ENCODE measurements at places on chromosomes 4 and X. TPM values are rescaled to one million over a fixed set of nuclear protein-coding genes. Genes with fewer than 3 reads are reported as not detected.

DNA sequence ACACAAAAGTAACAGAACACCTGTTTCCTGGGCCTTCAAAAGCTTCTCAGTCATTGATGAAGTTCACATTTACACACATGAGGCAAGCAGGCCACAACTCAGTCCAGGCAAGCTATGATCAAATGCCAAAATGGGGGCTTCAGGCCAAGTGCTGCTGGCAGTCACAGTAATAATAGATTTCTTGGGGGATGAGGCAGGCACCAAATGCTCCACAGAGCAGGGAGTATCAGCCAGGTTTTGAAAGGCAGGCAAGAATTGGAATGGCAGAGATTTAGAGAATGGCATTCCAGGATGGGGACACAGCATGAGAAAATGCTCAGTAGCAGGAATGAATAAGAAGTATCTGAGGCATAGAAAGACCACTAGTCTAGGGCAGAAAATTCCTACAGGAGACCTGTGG, 52.8 kb downstream of the GRIA3 start:
- DNase-seq, result no peak
- no peak overlapping the region for H3K27ac ChIP-seq
- no peaks in the 10 kb centered on the region for H3K4me1 ChIP-seq

The DDX53 gene
- not detected for total RNA-seq

The RTL3 gene
- total RNA-seq, result not detected

DNA sequence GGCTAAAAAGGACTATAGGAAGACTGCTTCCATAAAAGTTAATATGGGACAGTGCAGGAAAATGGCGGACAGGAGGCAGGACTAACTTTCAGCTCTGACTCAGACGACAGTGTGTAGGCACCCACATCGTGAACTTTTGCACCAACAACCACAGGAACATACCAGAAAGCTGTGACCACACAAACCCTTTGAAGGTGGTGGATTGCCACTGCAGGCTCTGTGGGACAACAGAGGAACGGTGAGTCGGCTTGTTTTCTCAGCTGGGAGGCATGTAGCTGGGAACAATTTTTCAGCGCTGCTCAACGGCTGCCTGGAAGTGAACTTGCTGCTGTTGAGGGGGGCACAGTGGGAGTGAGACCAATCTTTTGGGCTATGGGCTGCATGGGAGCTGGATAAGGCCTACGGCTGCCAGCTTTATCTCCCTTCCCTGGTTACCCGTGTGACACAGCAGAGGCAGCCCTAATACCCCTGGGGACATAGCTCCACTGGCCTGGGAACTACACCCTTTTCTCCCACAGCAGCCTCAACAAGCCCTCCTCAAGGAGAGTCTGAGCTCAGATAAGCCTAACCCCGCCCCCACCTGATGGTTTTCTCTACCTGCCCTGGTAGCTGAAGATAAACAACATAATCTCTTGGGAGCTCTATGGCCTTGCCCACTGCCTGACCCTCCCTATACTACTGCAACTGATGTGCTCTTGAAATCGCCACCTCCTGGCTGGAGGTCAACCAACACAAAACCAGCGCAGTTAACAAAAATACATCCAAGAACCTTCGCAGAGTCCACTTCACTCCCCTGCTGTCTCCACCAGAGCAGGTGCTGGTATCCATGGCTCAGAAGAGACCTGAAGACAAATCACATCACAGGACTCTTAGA, 1537.0 kb downstream of the C4orf33 start:
- no peaks in the 10 kb centered on the region for H3K4me1 ChIP-seq
- no peak overlapping the region for H3K27ac ChIP-seq
- H3K36me3 ChIP-seq, result no peaks in the 10 kb centered on the region
- H3K4me3 ChIP-seq, result no peak overlapping the region

GRCh38 chrX:10420134-10420533, 200.3 kb downstream of the MID1 start:
- no peaks in the 10 kb centered on the region for H3K36me3 ChIP-seq
- H3K27me3 ChIP-seq, result no peaks in the 10 kb centered on the region
- no peak for DNase-seq
- no peak overlapping the region for H3K27ac ChIP-seq
- H3K4me1 ChIP-seq, result no peaks in the 10 kb centered on the region

DNA sequence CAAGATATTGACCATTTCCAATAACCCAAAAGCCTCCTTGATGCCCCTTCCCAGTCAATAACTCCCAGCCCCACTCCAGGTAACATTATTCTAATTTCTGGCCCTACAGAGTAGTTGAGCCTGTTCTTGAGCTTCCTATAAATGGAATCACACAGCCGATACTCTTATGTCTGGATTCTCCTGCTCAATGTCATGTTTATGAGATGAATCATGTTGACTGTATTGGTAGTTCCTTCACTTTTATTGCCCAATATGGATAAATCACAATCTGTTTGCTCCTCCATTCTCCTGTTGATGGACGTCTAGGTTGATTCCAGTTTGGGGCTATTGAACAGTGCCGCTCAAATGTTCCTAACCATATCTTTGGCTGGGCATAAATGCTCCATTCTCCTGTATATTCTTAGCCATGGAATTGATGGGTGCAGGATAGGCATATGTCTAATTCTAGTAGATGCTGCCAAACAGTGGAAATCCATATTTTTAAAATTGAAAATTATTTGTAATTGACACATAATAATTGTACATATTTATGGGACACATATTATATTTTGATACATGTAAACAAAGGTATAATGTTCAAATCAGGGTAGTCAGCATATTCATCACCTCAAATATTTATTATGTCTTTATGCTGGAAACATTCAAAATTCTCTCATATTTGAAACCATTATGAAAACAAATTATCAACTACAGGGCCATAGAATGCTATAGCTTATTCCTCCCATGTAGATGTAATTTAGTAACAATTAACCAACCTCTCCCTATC, 40.5 kb upstream of the SLC2A9 start:
- no peak for DNase-seq
- H3K36me3 ChIP-seq, result peaks cover 29% of the 10 kb centered on the region
- no peak overlapping the region for H3K4me3 ChIP-seq
- no peak overlapping the region for H3K27ac ChIP-seq

GRCh38 chr4:67054896-67055295, 490.4 kb downstream of the CENPC start:
- no peak overlapping the region for H3K27ac ChIP-seq
- no peaks in the 10 kb centered on the region for H3K36me3 ChIP-seq
- no peak overlapping the region for H3K4me3 ChIP-seq
- H3K27me3 ChIP-seq, result no peaks in the 10 kb centered on the region
- DNase-seq, result no peak

DNA sequence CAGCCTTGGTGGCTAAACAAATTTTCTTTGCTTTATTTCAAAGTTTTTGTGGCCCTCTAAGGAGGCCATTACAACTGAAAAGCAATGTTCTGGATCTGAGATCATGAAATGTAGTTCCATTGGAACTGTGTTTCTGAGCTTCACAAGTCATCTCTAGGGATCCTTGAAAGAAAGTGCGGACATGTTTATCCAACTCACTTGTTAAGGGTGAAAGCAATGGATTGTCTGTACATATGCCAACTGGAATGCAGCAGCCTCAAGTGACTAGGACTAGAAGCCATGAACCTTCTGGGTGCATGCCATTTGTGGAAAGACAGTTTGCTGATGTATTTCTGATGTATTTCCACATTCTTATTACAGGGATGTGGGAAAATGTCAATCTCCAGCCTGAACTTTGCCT, 36.7 kb upstream of the KLHL13 start:
- no peak overlapping the region for H3K27ac ChIP-seq
- no peak overlapping the region for H3K4me3 ChIP-seq
- no peak for DNase-seq
- H3K4me1 ChIP-seq, result no peaks in the 10 kb centered on the region

DNA sequence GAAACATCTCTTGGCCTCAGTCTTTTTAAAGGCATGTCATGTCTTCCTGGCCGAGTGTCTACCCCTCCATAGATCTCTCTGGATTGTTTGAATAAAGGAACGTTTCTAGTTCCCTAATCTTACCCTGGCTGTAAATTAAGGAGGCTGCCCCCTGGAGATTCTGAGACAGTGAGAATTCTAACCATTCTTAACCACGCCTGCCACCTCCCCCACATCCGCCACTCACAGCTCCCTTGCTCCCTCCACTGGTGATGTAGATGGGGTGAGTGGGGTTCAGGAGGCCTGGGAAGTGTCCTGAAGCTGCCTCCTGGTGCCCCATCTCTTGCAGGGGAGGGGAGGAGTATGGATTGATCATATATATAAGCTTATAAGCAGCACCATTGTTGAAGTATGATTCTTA, 48.0 kb upstream of the TRIM2 start:
- H3K4me3 ChIP-seq, result no peak overlapping the region
- H3K27ac ChIP-seq, result no peak overlapping the region
- peaks cover 27% of the 10 kb centered on the region for H3K27me3 ChIP-seq

DNA sequence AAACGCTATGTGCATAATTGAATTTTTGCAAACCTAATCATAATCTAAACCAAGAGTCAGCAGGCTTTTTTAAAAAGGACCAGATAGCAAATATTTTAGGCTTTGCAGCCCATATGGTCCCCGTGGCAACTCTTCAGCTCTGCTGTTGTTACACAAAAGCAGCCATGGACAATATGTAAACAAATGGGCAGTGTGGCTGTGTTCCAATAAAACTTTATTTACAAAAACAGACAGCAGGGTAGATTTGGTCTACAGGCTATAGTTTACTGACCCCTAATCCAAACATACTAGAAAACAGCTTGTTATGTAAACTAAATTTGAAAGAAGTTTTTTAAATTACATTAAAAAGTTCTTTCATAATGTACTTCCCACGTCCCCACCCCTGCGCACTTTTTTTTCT, 53.1 kb downstream of the FUNDC1 start:
- no peaks in the 10 kb centered on the region for H3K36me3 ChIP-seq
- DNase-seq, result no peak
- H3K4me1 ChIP-seq, result peaks cover 2% of the 10 kb centered on the region
- no peaks in the 10 kb centered on the region for H3K27me3 ChIP-seq

DNA sequence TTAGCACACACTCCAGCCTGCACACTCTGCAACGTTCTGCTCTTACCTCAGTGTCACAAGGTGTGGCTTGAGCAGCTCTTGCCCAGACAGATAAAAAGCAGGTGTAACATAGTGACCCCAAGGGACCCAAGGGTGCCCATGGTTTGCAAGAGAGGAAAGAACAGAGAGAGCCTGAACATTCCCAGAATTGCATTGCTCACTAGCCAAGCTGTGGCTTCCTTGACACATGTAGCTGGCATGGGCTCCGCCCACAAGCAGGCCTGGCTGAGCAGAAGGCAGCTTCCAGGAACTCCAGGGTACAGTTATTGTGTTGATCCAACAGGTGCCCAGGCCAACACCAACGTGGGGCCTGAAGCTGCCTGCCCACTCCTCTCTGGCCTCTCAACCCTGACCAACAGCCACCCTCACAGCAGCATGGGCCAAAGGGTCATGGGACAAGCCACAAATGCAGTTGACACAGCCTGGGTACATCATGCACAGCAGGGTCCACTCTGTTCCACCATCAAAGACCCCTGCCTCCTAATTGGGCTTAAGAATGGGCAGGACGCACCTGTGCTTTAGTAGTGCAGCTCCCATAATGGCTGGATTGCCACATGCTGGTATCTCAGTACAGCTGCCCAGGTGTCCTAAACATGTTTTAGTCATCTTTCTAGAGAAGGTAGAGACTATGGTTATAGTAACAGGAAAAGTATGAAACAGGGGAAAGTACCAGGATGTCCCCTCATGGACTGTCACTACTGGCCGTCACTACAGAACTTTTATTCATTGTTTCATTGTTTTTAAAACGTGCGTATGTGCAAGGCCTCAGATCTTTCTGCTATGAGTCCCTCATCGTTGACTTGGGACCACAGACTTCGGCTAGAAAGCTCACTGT, 73.7 kb upstream of the ACSL1 start:
- no peak overlapping the region for H3K27ac ChIP-seq
- H3K27me3 ChIP-seq, result peaks cover 8% of the 10 kb centered on the region
- no peaks in the 10 kb centered on the region for H3K36me3 ChIP-seq
- H3K4me3 ChIP-seq, result no peak overlapping the region

DNA sequence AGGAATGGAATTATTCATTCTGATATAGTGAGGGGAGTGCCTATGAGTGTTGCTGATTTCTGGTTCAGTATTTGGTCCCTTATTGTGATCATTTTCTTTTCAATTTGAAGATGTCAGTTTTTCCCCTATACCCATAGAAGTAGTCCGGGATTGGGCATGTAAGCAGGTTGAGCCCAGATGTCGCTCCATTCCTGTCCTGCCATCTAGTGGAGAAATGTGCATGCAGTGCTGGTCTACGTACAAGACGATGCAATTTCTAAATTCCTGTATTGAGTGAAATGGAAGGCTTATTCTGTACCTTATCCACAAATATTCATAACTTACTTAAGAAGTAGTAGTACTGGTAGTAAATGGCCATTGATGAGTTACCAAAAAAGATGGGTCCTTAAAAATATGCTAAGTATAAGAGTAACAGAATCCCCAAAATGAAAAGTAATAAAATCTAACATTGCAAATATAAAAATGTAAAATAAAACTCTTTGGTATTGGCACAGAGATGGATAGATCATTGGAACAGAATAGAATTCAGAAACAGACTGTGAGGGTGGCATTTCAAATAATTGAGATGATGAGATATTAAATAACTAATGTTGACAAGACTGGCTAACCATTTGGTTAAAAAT, 60.9 kb downstream of the UGT8 start:
- H3K4me1 ChIP-seq, result no peaks in the 10 kb centered on the region
- H3K27ac ChIP-seq, result no peak overlapping the region
- no peaks in the 10 kb centered on the region for H3K36me3 ChIP-seq
- H3K27me3 ChIP-seq, result peaks cover 10% of the 10 kb centered on the region
- no peak overlapping the region for H3K4me3 ChIP-seq

DNA sequence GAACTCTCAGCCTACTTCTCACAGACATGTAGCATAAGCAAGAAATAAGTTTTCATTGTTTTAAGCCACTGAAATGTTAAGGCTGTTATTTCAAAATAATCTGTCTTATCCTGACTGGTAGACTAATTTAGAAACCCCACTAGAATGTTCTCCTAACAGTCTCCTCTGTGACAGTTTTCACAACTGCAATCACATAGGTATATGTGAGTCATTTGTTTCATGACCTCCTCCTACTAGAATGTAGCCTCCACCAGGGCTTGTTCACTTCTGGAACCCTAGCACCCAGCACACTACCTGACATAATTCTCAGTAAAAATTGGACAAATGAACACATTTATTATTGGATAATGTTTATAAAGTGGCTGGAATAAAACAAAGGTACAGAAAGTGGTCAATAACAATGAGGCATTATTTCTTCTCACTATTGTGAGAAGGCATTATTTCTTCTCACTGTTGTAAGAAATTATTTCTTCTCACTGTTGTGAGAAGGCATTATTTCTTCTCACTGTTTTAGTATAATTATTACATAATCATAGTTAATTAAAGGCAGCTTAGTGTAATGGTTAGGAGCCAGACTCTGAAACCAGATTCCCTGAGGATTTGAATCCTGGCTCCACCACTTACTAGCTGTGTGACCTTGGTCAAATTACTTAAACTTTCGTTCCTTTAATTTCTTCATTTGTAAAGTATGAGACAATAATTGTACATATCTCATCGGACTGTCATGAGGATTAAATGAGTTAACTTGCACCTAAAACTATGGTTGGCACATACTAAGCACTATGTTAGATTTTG, 251.5 kb downstream of the RASL11B start:
- no peak overlapping the region for H3K4me3 ChIP-seq
- H3K27ac ChIP-seq, result no peak overlapping the region
- peaks cover 28% of the 10 kb centered on the region for H3K36me3 ChIP-seq
- no peak for DNase-seq
- H3K27me3 ChIP-seq, result no peaks in the 10 kb centered on the region
